Activated T-cell treated with anti-CD3 and anti-CD28 coated beads, Interleukin-2, amount 50 U/mL, for 48 hours (primary cell): ENCODE measurements at places on chromosomes 11 and 22.

- DNase-seq: no peak
Measured at GRCh38 chr11:132336781-132337535, 966.5 kb downstream of the NTM start.

DNA sequence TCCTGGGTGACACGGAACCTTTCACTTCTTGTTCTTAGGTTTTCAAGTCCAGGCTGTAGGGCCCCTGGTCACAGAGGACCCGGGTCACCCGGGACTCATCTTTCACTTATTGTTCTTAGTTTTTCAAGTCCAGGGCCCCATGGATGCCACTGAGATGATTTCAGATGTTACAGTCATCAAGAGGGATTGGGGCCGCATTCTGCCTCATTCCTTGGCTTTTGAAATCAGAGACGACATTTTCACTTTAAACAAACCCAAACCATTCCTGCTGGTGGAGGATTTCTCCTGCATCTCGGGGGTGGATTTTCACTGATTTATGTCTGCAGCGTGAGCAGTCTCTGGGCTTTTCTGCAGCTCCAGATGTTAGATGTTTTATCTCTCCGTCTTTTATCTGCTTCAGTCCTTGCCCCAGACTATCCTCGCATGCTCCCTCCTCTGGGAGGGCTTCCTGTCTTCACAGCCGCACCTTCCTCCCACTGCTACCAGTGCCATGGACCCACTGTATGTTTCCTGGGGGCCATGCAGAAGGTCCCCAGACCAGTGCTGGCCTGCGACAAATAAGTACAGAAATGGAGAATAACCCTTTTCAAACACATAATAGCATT lies 27.4 kb downstream of the FBLN1 start:
- no peak for DNase-seq

DNA sequence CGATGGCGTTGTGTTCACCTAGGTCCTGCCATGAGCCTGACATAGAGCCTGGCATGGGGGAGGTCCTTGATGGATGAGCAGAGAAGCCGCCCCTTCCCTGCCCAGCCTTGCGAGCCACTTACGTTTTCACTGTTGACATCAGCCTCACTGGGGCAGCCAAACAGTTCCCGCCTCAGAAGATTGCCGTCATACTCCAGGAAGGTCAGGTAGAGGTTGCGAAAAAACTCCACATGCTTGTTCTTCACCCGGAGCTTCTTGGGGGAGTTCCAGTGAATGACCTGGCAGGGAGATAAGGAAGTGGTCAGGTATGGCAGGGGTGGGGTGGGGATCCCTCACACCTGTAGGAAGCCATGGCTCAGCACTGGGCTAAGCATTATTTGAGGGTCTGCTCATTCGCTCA lies 279.3 kb upstream of the SYN3 start:
- DNase-seq: no peak

GRCh38 chr11:36617543-36618362 lies 19.7 kb upstream of the RAG2 start:
- no peak for DNase-seq
